ENCODE measurements at places on chromosomes 2 and 18.
A peak's percentile ranks its signal among the peaks of the same experiment; 100 is the strongest.

DNA sequence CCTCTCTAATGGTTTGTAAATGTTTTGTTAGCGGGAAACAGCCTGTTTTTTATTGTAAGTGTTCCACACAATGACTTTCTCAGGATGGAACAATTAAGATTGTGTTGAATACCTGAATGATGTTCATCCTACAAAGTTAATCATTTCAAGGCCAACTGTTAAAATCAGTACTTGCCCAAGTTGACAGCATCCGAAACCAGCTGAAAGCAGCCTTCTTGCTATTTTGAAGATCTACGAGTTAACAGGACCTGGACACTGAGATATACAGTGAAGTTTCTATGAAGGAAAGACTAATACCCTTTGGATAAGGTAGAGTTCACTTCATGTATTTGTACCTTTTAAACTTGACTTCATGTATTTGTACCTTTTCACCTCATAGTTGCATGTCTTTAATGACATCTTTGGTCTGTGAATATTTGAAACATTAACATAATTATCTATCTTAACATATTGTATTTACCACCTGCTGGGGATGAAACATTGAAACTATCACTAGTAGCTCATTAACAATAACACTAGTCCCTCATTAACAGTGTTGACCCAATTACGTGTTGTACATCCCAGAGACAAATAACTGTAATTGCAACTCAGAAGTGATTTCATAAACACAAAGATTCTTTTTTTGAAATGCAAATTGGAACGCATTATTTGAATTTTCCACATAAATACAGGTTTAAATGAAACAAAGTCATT lies 556.0 kb upstream of the MEX3C start:
- no peak for DNase-seq

DNA sequence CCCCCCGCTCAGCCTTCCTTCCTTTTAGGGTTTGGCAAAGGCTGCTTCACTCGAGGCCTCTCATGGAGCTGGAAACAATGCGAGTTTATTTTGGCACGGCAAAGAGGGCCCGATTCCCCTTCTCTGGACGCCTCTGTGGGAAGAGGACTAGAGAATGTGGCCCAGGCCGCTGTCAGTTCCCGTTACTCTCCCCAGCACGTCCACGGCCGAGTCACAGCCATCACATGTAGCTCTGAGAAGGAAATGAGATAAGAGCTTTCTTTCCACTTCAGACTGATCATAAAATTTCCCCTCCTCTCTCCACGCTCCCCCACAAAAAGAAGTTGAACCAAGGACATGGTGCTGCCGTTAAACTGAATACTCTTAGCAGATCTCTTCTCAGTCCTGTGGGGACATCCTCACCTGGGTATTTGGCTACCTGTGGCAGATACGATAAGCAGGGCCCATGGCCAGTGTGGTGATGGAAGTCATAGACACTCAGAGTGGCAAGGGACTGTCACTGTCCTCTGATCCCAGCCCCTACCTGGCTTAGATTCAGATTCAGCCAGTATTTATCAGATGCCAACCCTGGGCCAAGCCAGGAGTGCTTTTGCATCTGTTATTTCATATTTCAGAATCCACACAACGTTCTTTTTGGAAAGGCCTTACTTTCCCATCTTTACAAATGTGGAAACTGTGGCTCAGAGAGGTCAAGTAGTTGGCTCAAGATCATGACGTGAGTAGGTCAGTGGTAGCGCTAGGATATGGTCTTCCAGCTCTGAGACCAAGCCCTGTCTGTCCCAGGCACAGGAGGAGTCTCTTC lies 101.2 kb downstream of the MCFD2 start:
- DNase-seq: no peak

DNA sequence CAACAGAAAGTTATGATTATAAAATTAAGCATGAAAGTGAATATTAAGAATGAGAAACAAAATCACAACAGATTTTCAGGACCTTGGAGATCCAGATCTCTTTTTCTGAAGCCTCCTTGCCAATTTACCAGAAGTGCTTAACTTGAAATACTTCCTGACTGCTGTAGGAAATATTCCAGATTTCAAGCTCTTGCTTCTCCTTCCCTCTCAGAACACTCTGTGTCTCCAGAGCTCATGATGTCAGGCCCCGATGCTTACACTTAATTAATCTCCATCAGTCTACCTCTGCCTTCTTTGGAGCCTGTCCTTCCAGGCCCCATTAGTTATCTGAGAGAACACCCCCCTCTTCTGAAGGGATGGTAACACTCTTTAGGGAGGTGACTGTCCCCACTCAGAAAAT lies 20.7 kb upstream of the NT5C1B start:
- no peak for DNase-seq

DNA sequence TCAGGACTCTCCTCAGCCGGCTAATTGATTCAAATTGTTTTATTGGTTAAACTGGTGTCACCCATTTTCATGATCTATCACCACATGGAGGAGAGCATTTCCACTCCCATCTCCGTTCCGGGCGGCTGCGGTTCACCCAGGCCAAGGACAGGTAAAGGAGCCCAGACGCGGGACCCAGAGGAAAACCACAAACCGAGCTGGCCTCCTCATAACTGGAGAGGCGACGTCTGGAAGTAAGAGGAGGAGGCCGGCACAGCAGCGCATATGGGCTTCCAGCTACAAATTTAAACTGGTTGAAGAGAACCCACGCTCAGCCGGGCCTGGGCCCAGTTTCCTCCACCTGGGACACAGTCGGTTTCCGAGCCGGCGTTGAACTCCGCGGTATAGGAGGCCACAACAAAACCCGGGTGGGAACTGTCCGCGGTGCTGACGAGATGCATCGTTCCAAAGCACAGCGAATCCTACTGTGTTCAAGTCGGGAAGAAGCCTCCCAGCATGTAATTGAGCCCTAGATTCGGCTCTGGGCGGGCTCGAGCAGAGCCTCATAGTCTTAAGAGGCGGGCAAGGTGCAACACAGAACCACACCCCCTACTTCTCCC lies 3.0 kb upstream of the SKOR2 start:
- DNase-seq: no peak

DNA sequence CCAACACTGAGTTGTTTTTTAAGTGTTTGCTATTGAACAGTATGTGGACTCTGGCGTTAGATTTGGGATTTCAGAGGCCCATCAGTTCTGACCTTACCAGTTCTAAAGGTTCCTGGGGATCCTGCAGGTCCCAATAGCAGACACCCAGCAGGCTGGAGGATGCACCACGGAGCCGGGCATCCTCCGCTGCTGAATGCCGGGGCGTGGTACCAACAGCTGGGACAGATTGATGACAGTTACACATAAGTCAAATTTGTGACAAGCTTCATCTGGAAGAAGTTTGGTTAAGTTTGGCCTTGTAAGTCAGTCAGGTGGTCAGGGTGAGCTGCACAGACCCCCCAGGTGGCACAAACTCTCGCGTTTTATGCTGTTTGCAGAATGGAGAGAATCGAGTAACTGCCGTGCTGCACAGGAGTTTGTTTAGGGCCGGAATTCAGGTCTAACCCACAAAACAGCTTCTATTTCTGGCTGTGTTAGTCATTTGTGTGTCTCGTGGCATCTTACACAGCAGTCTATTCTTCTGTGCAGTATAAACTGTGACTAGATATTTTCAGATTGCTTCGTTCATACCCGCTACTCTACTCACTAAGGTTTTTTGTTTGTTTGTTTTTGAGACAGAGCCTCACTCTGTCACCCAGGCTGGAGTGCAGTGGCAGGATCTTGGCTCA lies 19.2 kb downstream of the CTDP1 start:
- no peak for DNase-seq

DNA sequence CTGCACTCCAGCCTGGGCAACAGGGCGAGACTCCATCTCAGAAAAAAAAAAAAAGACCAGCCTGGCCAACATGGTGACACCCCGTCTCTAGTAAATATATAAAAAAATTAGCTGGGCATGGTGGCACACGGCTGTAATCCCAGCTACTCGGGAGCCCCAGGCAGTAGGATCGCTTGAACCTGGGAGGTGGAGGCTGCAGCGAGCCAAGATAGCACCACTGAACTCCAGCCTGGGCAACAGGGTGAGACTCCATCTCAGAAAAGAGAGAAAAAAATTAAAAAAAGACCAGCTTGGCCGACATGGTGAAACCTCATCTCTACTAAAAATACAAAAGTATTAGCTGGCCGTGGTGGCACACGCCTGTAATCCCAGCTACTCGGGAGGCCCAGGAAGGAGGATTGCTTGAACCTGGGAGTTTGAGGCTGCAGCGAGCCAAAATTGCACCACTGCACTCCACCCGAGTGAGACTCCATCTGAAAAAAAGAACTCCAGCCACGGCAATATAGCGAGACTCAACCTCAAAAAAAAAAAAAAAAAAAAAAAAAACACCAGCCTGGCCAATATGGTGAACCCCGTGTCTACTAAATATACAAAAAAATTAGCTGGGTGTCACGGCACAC lies 346.1 kb upstream of the PLGLB2 start:
- no peak for DNase-seq

DNA sequence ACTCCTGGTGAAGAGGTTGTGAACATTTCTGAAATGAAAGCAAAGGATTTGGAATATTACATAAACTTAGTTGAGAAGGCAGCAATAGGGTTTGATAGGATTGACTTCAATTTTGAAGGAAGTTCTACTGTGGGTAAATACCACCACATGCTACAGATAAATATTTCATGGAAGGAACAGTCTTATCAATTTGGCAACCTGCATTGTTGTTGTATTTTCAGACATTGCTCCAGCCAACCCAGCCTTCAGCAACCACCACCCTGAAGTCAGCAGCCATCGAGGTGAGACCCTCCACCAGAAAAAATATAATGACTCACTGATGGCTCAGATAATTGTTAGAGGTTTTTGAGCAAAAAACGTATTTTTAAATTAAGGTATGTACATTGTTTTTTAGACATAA lies 10.0 kb downstream of the RDH14 start:
- DNase-seq: no peak

DNA sequence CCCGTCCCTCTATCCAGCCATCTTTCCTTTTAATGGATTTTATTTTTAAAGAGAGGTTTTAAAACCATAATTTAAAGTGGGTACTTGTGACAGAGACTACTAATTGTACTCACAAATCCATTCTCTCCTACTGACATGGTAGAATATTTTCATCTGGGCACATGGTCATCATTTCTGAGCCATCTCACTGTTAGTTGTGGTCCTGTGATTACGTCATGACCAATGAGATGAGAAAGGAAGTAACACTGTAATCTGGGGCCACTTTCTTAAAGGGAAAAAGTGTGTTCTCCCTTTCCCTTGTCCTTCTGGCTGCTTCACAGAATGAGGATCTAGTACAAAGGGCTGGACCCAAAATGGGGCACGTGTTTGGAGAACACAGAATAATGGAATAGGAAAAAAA lies 538.7 kb downstream of the CMPK2 start:
- no peak for DNase-seq

- peak; percentile 68 for DNase-seq
Measured at GRCh38 chr2:62197011-62197924, 1.4 kb downstream of the B3GNT2 start.

DNA sequence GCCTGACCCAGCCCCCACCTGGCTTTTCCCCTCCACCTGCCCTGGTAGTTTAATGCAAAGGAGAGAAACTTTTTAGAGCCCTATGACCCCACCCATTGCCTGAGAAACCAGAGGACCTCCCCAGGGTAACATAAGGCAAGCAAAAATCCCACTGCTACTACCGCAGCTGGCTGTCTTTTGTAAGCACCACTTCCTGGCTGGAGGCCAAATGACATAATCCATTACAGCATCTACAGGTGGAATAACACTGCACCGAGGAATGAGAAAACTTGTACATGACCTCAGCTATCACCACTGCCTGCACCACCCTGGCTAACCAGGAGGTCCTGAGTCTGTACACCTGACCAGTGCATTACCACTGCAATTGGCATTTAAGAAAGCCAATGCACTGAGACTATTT lies 149.6 kb upstream of the GALNT5 start:
- no peak for DNase-seq

DNA sequence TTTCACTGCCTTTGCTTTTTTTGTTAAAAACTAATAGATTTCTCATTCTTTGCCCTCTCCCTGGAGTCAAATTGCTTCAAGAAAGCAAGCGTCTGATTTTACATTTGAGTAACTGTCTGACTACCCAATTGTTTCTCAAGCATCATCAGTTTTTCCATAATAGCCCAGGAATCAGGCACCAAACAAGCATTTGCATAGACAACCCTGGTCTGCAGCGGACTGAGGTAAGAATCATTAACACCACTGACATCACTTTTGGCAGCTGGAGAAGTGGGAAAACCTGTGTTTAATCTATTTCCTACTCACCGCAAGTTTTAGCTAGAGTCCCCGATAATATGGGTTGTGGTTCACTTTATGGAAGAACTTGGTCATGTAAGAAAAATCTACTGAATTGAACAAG lies 55.7 kb downstream of the IRS1 start:
- no peak for DNase-seq

- no peak for DNase-seq
Measured at GRCh38 chr2:168439536-168439935, 16.5 kb upstream of the CERS6 start.

DNA sequence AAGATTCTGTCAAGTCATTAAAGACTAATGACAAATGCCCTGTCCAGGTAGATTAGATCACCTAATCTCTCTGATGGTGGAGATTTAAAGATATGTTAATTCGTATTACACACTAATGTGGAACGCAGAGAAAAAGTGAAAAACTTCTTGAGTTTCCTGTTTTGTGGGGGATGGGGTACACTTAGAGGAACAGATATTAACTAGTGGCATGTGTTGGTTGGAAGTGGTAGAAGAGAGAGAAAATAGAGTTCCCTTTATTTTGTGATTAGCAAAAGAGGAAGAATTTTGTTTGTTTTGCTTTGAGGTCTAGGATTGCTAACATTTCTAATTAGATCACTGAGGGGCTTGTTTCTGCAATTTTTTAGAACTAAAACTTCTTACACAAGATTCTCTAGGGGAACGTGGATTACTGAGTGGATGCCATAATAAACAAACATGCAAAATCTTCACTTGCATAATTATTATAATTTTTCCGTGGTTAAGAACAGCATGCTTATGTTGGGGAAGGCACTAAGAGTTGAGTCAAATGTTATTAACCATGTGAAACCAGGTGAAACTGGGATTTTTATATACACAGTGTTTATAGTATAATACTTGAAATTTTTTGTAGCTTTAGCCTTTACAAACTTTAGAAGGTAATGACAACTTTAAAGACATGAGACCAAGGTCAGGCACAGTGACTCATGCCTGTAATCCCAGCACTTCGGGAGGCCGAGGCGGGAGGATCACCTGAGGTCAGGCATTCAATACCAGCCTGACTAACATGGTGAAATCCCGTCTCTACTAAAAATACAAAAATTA lies 97.4 kb upstream of the STK17B start:
- DNase-seq: peak; percentile 78

DNA sequence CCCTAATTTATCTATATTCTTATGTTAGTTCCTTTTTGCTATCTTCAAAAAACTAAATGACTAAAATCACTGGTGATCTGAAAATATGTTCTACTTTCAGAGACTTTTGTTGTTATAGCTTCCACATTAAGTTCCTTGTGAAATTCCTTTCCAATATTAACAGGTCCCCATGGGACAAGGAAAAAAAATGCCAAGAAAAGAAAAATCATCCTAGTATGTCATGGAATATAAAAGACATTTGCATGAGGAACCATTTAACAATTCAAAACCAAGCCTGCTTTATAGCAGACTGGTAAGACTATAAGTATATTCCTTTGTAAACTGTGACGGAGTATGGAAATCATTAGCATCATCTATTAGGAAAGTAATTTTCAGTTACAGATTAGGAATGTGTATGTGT lies 48.1 kb downstream of the COBLL1 start:
- DNase-seq: no peak

All from B cell (primary cell).